ENCODE measurements at places on chromosomes 6 and 20.
A peak's percentile ranks its signal among the peaks of the same experiment; 100 is the strongest.

DNA sequence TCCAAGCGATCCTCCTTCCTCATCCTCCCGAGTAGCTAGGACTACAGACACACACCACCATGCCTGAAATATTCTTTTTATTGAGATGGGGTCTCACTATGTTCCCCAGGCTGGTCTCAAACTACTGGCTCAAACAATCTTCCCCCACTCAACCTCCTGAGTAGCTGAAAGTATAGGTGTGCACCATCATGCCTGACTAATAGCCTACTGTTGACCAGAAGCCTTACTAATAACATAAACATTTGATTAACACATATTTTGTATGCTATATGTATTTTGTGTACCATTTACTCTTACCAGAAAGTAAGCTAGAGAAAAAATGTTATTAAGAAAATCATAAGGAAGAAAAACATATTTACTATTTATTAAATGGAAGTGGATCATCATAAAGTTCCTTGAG is 11.9 kb upstream of the WFDC10A start:
- DNase-seq, result no peak

- no peak for DNase-seq
These were observed 275.1 kb downstream of the CDC5L start for GRCh38 chr6:44662461-44663121.

DNA sequence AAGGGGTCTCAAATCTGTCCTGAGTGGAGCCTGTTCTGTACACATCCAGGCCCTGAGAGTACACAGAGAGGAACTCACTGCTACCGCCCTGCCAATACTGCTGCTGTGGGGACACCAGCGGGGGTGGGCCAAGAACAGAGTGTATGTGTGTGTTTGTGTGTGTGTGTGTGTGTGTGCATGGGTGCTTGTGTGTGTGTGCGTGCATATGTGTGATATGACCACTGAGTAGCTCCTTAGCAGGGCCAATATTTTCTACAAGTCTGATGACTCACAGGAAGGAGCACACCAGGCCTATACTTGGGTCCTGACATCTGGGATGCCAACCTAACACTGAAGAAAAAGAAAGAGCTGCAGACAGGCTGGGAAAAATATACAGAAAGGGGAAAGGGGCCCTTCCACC is 1.4 kb downstream of the RAET1E start:
- DNase-seq, result peak; percentile 34

- DNase-seq, result no peak
These were observed 310.2 kb upstream of the AGPAT4 start for GRCh38 chr6:161584051-161584450.

DNA sequence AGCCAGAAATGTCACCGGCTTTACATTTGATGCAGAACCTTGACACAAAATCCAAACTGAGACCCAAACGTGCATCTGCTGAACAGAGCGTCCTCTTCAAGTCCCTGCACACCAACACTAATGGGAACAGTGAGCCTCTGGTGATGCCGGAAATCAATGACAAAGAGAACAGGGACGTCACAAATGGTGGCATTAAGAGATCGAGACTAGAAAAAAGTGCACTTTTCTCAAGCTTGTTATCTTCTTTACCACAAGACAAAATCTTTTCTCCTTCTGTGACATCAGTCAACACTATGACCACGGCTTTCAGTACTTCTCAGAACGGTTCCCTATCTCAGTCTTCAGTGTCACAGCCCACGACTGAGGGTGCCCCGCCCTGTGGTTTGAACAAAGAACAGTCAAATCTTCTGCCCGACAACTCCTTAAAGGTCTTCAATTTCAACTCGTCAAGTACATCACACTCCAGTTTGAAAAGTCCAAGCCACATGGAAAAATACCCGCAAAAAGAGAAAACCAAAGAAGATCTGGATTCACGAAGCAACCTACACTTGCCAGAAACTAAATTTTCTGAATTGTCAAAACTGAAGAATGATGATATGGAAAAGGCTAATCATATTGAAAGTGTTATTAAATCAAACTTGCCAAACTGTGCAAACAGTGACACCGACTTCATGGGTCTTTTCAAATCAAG is 108.4 kb downstream of the RTN4IP1 start:
- DNase-seq, result peak; percentile 98
